ENCODE measurements at places on chromosomes 12 and 14.

DNA sequence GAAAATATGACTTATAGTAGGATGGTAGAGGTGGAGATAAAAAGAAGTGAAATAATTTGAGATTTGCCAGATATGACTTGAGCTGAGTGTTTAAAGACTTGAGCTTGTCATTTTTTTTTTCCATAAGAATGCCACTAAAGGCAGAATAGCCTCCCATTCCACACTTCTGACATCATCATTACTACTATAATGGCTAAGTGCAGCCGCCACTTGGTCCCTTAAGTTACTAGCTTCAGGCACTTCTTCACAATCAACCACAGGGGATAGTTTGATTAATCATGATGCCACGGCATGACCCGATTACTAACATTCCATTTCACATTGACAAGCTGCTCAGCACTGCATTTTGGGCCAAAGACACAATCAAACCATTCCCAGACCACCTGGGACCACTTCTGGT lies 127.9 kb downstream of the EFCAB11 start:
- DNase-seq, result peak; percentile 81

DNA sequence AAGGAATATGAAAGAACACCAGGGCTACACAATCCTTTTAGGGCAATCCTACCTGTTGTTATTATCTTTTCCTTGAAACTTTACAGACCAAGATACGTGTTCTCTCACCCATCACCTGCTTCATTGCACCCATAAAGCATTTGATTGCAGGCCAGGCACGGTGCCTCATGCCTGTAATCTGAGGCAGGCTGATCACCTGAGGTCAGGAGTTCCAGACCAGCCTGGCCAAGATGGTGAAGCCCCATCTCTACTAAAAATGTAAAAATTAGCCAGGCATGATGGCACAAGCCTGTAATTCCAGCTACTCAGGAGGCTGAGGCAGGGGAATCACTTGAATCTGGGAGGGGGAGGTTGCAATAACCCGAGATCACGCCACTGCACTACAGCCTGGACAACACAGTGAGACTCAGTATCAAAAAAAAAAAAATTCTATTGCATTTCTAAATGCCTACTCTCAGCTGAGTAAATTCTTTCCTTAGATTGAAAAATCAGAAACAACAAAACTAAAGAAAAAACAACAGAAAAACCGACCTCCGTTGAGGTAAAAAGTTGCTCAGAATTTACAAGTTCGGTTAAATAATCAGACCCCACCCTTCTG lies 183.7 kb upstream of the TMEM132C start:
- no peak for DNase-seq

- peak; percentile 84 for DNase-seq
Observed at GRCh38 chr14:50062438-50063085, 53.8 kb downstream of the VCPKMT start.

- DNase-seq, result no peak
Observed at GRCh38 chr14:75469606-75470237, 41.9 kb downstream of the JDP2 start.

DNA sequence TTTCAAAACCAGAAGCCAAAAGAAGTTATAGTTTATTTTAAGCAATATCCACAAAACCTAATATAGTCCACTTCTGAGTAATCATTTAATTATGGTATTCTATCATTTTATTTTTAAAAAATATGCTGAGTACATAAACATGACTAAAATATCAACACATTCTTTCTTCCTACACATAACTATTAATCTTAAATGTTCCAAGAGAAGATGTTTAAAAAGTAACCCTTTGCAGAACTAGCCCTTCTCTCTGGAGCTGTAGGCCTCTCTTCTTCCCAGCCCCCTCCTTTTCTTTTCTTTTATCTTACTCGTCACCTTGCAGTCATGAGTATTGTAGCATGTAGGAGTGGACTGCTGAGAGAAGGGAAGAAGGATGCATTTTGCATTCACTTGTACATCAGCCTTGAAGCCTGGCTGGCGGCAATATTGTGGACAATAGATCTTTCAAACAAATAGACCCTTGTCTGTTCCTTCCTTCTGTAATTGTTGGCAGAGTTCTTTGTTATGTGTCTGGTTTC lies 941.9 kb downstream of the NRXN3 start:
- peak; percentile 51 for DNase-seq

DNA sequence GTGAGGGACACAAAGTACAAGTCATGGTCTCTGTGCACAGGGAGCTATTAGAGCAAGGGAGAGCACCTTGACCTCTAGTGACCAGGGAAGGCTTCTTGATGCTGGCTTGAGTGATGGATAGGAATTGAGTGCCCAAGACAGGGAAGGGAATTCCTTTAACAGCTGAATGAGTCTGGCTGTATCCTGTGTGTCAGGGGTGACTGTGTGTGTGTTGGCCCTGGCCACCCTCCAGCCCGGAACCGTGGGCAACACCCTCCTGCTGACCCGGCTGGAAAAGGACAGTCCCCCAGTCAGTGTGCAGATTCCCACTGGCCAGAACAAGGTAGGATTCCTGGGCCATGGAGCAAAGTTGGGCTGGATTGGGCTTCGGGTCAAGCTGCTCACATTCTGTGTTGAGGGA lies 5.5 kb upstream of the PFDN5 start:
- DNase-seq, result no peak

DNA sequence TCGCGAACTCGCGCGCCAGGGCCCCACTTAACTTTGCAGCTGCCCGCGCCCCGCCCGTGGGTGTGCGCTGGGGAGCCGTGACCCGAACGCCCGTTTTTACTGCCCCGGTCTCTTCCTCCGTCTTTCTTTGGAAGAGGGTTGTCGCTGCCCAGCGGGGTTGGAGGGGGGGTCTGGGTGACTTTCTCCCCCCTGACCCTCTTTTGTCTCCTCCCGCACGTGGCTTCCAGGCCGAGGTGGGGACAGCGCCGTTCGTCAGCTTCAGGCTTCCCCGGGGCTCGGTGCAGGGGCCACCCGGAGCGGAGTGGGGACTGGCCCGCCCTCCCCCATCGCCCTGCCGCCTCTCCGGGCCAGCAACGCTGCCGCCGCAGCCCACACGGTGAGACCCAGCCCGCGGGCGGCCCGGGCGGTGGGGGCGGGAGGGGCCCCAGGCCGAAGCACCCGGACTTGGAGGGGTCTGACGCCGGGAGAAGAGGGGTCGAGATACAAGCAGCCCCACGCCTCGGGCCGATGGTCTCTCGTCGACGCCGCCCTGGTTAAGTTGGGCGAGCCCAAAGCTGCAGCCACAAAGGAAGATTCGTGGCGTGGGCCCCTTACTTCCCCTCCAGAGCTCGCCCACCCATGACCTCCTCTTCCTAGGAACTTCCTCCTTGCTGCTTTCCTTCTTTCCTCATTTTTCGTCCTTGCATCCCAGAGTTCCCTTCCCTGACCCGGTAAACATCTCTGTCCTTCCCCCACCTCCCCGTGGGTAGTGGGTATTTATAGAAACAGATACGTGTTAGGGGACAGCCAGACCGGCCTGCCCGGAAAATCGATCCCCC lies 1.2 kb downstream of the DYRK2 start:
- DNase-seq, result no peak

DNA sequence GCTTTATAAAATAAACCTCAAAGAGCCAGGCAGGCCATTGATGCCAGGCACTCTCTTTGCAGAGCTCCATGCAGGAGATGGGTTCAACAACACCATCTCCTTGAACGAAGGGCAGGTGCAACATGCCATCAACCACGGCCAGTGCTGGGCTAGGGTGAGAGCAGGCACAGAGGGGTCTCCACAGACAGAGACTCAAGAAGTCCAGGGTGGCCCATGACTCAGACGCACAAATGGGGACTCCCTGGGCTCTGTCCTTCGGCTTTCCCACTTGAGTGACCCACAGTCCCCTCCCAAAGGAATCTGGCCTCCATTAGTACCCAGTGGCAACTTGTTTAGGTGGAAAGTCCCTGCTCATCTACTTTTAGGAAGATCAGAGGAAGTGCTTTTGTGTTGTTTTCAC lies 124.4 kb upstream of the PZP start:
- DNase-seq, result no peak

DNA sequence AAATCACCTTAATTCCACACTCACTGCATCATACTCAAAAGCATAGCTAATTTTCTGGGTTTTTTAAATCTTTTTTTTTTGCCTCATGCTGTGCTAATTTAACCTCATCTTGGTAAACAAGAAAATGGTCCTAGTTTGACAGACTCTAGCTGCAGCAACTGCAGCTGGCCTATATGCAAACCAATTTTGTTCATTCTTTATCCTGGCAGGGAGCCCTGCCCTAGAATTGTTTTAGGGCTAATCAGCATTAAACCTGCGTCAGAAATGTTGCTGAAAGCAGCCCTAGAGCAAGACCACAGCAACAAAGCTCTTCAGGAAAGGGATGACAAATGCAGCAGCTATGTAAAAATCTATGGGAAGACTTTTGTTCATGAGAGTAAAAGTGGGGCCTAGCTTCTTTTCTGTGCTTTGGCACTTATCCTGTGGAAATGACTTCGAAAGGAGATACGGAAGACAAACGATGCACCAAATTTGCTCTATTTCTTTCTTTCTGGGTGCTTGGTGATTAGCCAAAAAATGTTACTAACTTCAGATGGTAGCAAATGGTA lies 72.2 kb downstream of the DENND5B start:
- DNase-seq, result peak; percentile 100

GRCh38 chr12:49225576-49226166 lies 36.8 kb upstream of the TUBA1A start:
- peak; percentile 42 for DNase-seq

GRCh38 chr12:52187206-52187605 lies 4.6 kb downstream of the KRT80 start:
- no peak for DNase-seq

DNA sequence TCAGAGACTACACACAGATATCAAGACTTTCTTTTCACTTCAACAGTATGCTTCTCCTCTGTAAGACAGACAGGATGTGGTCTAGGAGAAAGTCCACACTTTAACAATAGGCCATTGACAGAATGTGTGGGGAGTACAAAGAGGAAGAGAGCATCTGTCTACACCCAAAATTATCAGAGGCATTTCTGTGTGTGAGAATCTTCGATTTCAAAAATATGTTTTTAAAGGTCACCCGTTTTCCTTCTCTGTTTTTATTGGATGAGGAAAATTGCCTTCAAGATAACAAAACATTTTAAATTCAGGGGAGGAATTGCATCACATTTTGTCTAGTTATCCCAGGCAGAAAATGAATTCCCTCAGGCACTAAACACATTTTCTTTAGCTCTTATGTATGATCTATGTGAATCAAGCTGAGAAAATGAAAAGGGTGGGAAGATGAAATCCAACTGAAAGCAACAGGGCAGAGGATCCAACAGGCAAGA lies 16.4 kb downstream of the NAV3 start:
- peak; percentile 50 for DNase-seq

GRCh38 chr14:50978888-50979287 lies 34.6 kb upstream of the PYGL start:
- no peak for DNase-seq

DNA sequence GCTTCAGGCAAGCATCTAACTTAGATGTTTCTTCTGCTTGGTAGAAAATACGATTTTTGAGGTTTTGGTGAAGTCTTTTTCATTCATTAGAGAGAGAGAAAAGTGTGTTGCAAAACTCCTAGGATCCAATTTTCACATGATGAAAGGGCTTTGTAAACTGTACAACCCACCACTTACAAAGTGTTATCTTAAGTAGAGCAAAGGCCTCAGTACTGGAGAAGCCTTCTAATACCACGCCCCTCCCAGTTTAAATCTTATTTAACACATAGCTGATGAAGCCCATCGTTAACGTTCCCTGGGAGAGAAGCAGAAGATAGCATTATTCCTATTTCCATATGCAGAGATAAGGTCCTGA lies 869 bp downstream of the APOLD1 start:
- no peak for DNase-seq

- no peak for DNase-seq
Observed at GRCh38 chr14:55306938-55307589, 35.8 kb downstream of the FBXO34 start.
